ENCODE measurements at places on chromosomes 1 and 21.

DNA sequence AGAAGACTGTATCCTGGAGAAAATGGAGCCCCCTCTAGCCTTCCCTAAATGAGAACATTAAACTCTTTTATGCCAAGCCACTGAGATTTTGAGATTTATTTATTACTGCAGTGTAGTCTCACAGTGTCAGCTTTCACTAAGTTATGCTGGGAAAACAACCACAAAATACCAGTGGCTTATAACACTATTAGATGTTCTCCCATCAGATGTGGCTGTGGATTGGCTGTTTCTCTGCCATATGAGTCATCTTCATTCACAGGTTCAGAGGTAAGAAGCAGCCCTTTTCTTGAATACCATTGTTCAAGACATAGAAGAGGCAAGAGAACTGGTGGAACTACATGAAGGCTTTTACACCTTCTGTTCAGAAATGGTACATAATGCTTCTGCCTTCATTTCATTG, 32.1 kb upstream of the ST6GALNAC5 start:
- peak; percentile 57 for DNase-seq

- DNase-seq: no peak
These were observed 15.3 kb upstream of the AGPAT3 start for GRCh38 chr21:43849532-43850299.

DNA sequence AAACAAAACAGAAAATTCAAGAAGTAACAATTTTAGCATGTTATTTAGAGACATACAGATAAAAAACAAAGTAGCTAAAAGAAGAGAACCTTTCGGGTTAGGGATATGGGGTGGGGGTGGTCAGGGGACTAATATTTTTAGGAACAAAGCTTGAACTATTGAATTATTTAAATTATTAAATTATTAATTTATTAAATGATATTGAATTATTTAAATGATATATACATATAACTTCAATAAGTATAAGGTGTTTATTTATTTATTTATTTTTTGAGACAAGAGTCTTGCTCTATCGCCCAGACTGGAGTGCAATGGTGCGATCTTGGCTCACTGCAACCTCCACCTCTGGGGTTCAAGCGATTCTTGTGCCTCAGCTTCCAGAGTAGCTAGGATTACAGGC, 36.0 kb downstream of the EIF2B3 start:
- no peak for DNase-seq

GRCh38 chr1:240151136-240151735, 59.6 kb downstream of the FMN2 start:
- DNase-seq: no peak

GRCh38 chr1:36231191-36231590, 6.9 kb downstream of the THRAP3 start:
- no peak for DNase-seq
